ENCODE measurements at places on chromosomes 4 and X.

DNA sequence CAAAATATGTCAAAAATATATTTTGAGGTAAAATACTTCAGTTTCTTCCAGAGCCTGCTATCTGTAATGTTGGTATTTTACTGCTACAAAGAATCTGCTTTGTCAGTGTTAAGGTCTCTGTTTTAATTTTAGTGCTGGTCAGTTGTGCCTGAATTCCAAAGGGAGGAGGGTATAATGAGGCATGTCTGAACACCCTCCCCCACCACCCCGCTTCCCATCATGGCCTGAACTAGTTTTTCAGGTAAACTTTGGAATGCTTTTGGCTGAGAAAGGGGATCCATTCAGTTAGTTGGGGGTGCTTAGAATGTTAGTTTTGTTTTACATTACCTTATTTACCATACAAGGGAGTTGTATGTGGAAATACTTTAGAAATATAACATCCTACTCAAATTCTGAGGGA lies 158.5 kb downstream of the MID1IP1 start:
- H3K36me3 ChIP-seq: no peaks in the 10 kb centered on the region
- H3K4me3 ChIP-seq: no peak overlapping the region
- DNase-seq: no peak
- no peak overlapping the region for H3K27ac ChIP-seq
- no peaks in the 10 kb centered on the region for H3K4me1 ChIP-seq
- H3K27me3 ChIP-seq: peaks cover 4% of the 10 kb centered on the region

DNA sequence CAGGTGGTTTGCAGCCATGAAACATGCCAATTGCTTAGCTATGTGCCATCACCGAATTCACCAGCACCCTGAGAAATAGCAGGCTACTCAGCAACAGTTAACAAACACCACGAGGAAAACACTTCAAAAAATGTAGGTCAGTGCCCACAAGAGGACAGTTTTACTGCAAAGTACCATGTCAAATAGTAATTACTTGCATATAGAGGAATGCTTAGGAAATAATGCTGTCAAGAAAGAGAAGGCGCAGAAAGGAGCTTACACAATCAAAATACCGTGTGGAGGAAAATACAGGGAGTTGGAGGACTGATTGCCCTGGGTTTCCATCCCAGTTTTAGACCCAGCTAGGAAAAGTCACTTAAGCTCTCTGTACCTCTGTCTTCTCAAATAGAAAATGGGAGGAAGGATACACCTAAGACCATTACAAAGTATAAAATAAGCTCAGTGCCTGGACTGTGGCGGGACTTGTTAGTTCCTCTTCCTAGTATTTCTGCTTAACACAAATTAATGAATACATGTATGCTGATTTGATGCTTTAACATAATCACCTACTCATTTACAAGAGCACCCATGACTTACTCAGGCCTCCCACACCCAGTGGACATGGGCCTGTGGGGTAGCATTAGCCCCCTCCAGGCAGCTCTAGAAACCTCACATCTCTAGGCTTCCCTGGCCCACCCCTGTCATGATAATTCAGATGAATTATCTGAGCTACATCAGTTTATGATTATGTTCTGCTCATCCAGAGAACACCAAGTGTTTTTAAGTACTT lies 44.5 kb upstream of the IL21 start:
- DNase-seq: no peak
- H3K36me3 ChIP-seq: no peaks in the 10 kb centered on the region
- H3K4me3 ChIP-seq: no peak overlapping the region
- peak overlapping the region; percentile 61 for H3K27ac ChIP-seq

GRCh38 chr4:75745721-75746199 lies 21.4 kb downstream of the USO1 start:
- H3K36me3 ChIP-seq: peaks cover 6% of the 10 kb centered on the region
- no peak overlapping the region for H3K27ac ChIP-seq
- no peaks in the 10 kb centered on the region for H3K27me3 ChIP-seq
- DNase-seq: no peak
- H3K4me3 ChIP-seq: no peak overlapping the region

GRCh38 chrX:135324463-135324862 lies 15.2 kb downstream of the ETDC start:
- no peaks in the 10 kb centered on the region for H3K27me3 ChIP-seq
- peaks cover 21% of the 10 kb centered on the region for H3K4me1 ChIP-seq
- no peak for DNase-seq
- H3K4me3 ChIP-seq: no peak overlapping the region
- H3K27ac ChIP-seq: no peak overlapping the region

DNA sequence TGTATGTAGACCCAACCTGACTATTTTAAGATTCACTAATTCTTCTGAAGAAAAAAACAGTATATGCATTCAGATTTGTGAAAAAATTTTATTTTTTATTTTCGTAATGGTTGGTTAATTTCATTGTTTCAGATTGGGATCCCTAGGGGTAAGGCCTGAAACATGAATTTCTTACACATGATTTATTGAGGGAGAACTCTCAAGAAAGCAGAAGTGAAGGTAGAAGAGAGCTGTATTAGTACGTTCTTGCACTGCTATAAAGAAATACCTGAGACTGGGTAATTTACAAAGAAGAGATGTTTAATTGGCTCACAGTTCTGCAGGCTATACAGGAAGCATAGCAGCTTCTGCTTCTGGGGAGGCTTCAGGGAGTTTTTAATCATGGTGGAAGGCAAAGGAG lies 611.9 kb upstream of the TECRL start:
- DNase-seq: no peak
- no peaks in the 10 kb centered on the region for H3K4me1 ChIP-seq
- no peaks in the 10 kb centered on the region for H3K36me3 ChIP-seq
- no peak overlapping the region for H3K27ac ChIP-seq
- H3K27me3 ChIP-seq: no peaks in the 10 kb centered on the region
- H3K4me3 ChIP-seq: no peak overlapping the region

DNA sequence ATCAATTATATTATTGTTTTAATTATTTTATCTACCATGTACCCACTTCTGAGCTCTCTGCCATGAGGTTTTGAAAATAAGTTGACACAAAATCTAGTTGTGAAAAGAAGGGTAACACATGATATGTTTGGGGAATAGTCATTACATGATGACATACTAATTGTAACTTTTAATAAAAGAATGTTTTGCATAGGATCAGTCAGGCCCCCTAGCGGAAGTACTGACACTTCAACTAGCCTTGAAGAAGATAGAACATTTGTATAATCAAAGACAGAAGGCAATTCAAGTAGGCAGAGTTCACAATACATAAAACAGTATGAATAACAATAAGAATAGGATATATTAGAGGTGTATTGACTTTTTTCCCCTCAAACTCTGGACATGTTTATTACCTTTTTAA lies 1191.0 kb upstream of the AGA start:
- H3K4me1 ChIP-seq: no peaks in the 10 kb centered on the region
- H3K27me3 ChIP-seq: no peaks in the 10 kb centered on the region
- no peak overlapping the region for H3K27ac ChIP-seq

GRCh38 chr4:172962564-172963353 lies 205.9 kb upstream of the GALNT7 start:
- peaks cover 5% of the 10 kb centered on the region for H3K4me1 ChIP-seq
- H3K27ac ChIP-seq: no peak overlapping the region
- H3K4me3 ChIP-seq: no peak overlapping the region
- no peaks in the 10 kb centered on the region for H3K36me3 ChIP-seq
- DNase-seq: peak; percentile 52

- no peaks in the 10 kb centered on the region for H3K36me3 ChIP-seq
- H3K4me3 ChIP-seq: no peak overlapping the region
- H3K27ac ChIP-seq: no peak overlapping the region
- no peaks in the 10 kb centered on the region for H3K27me3 ChIP-seq
- DNase-seq: no peak
- no peaks in the 10 kb centered on the region for H3K4me1 ChIP-seq
These were observed 116.2 kb downstream of the AASDH start for GRCh38 chr4:56271131-56271530.

DNA sequence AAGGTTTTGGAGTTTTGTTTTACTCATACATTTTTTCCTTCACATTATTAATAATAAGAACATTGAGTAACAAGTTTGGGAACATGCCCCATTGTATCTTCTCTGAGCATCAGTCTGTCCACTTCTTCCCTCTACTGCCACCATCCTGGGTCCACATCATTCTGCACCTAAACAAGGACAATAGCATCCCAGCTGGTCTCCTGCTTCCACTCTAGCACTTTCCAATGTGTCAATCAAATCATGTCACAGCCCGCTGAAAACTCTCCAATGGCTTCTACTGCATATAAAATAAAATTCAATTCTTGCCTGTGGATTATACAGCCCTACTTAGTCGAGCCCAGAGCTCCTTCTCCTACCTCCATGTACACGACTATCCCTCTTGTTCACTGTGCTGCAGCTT lies 66.8 kb upstream of the RBPJ start:
- H3K4me1 ChIP-seq: no peaks in the 10 kb centered on the region
- peaks cover 2% of the 10 kb centered on the region for H3K27me3 ChIP-seq
- H3K36me3 ChIP-seq: no peaks in the 10 kb centered on the region
- H3K4me3 ChIP-seq: no peak overlapping the region
- H3K27ac ChIP-seq: no peak overlapping the region
- no peak for DNase-seq

DNA sequence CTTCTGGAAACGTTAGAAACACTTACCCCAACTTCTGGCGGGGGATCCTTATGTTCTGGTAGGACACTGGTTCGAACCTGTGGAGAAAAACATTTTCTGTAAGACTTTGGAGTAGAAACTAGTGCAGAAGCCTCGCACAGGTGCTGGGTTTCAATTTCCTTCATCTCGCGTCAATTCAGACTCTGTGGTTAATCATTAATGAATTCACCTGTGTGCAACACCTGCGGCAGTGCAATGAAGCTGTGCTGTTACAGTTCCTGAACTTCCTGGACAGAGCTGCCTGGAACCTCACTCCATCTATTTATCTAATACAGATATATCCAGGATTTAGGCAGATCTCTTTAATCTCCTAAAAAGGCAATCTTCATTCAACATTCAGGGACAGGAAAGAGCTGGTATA lies 531.4 kb downstream of the INPP4B start:
- DNase-seq: no peak
- no peak overlapping the region for H3K27ac ChIP-seq
- no peaks in the 10 kb centered on the region for H3K4me1 ChIP-seq
- no peak overlapping the region for H3K4me3 ChIP-seq
- H3K27me3 ChIP-seq: no peaks in the 10 kb centered on the region

DNA sequence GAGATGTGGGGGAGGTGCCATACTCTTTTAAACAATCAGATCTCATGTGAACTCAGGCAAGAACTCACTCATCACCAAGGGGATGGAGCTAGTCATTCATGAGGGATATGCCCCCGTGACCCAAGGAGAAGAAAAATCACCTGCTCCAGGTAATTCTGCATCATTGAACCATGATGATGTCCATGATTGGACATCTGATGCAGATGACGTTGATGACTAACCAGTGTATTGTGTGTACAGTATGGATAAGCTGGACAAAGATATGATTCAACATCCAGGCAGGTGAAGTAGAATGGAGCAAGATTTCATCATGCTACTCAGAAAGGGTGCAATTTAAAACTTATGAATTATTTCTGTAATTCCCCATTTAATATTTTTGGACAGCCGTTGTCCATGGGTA lies 286.4 kb upstream of the SMIM31 start:
- DNase-seq: no peak
- H3K36me3 ChIP-seq: no peaks in the 10 kb centered on the region
- no peak overlapping the region for H3K4me3 ChIP-seq
- no peak overlapping the region for H3K27ac ChIP-seq

GRCh38 chr4:73725985-73726384 lies 14.4 kb upstream of the CXCL8 start:
- no peak overlapping the region for H3K4me3 ChIP-seq
- no peaks in the 10 kb centered on the region for H3K36me3 ChIP-seq
- peak; percentile 83 for DNase-seq
- peak overlapping the region; percentile 66 for H3K27ac ChIP-seq

GRCh38 chrX:115189110-115189509 lies at the start of gene RBMXL3:
RBMXL3 (plus strand) TSS chrX:115189410; CDS start chrX:115189442, 32 bp downstream.
- no peak for DNase-seq
- H3K27me3 ChIP-seq: no peaks in the 10 kb centered on the region
- no peaks in the 10 kb centered on the region for H3K4me1 ChIP-seq
- H3K36me3 ChIP-seq: no peaks in the 10 kb centered on the region
- H3K4me3 ChIP-seq: no peak within 1 kb of the TSS

DNA sequence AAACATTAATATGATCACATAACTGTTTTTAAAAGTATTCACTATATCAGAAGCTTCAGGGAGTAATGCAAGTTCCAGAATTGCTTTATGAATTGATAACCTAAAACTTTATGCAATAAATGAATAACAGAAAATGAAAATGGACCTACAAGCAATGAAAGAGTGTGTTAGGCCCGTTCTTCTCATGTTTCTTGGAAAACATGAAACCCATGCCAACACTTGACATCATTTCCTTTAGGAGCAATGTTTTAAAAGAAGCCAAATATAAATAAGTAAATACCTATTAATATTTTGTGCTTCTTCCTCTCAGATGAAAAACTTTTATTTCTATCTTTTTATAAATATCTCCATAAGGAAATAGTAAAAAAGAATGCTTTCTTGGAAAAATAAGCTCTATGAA lies 123.0 kb upstream of the GALNT7 start:
- no peaks in the 10 kb centered on the region for H3K4me1 ChIP-seq
- no peaks in the 10 kb centered on the region for H3K36me3 ChIP-seq
- H3K27me3 ChIP-seq: no peaks in the 10 kb centered on the region
- DNase-seq: peak; percentile 4
- no peak overlapping the region for H3K27ac ChIP-seq

DNA sequence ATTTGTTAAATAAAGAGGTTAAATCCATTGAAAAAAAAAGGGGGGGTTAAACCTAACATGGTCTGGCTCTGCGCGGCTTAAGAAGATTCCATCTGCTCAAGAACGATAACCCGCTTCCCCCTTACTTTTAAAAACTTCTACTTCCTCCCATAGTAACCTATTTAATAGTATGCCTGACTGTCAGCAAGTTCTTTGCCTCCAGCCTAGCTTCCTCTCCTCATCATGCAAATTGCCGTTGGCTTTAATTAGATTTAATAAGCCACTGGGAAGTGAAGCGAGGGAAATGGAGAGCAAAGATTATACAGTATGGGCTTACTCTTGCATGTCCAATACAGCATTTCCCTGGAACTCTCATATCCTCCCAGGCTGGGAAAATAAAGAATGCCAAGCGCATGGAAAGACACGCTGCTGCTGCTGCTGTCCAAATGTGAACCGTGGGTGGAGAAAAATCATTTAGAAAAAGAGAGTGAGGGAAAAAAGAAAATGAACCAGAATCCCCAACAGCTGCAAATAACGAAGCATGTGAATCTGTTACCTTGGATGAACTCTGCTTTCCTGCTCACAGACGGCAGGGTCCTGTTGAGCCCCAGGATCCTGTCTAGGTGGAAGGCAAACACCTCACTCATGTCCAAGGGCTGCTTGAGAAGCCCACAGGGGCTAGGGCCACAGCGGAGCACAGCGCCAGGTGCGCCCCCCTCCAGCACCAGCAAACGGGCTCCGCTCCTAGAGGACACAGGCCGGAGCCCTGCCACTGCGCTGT lies 2.7 kb downstream of the GASK1B start:
- peaks cover 4% of the 10 kb centered on the region for H3K36me3 ChIP-seq
- DNase-seq: no peak
- H3K27me3 ChIP-seq: no peaks in the 10 kb centered on the region
- peaks cover 27% of the 10 kb centered on the region for H3K4me1 ChIP-seq
- H3K4me3 ChIP-seq: peak overlapping the region; percentile 63
